ENCODE measurements at places on chromosomes 5 and 9.

DNA sequence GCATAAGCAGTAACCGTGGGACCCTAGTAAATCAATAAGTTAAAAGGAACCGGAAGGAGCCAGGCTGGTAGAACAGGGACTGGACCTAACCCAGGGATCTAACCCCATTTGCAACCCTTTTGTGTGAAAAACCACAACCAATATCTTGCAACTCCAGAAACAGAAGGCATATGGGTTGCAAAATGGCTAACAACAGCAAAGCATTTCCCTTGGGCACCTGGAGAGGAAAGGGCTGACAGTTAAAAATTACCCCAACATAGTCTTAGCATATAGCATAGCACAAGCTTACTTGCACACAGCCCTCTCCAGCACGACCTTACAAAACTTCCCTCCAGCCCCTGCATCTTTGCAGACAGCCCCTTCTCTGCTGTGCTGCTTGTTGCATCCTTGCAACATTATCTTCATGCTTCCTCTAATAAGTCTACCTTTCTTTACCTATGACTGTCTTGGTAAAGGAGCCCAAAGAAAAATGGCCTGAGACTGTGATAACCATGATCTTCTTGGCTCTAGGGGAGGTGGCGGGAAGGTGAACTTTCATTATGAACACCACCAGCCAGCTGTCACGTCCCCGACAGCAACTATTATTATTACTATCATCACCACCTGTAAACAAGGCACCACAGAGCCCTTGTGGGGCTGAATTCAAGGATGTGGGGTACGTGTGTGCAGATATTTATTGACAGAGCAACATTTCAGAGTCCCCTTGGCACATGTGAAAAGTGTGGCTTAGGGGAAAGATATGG is 49.8 kb downstream of the PRRC1 start:
- DNase-seq = no peak

DNA sequence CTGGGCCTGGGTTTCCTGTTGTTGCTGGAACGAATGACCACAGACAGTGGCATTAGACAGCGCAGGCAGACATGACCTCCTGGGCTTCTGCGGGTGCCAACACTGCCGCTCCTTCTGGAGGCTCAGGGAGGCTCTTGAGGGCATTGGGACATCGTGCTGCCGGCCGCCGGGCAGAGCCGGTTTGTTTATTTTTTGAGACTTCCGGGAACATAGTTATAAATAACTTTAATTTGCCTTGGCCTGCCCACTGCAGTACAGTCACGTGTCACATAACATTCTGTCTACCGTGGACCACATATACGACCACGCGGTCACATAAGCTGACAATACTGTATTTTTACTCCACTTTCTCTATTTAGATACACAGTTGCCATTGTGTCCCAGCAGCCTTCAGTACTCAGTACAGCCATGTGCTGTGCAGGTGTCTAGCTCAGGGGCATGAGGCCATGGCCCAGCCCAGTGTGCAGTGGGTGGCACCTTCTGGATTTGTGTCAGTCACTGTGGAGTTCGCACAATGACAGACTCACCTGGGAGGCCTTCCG is 8.2 kb upstream of the TOR4A start:
- no peak for DNase-seq

DNA sequence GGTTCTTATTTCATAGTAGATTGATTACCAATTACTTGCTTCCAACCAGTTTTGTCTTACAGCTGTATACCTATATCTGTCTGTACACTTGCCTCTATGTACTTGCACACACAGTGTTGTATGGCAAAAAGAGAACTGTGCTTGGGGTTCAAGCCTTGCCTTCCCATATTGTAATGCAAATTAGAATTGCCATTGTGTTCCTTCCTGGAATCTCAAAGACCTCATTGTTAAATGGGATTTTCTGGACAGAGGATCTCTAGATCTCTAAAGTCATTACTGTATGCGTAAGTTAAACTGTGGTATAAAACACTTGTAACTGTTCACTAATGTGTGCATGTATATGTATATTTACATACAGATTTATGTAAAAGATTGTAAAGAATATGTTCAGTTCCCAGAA is 428.8 kb downstream of the CAAP1 start:
- DNase-seq = no peak

DNA sequence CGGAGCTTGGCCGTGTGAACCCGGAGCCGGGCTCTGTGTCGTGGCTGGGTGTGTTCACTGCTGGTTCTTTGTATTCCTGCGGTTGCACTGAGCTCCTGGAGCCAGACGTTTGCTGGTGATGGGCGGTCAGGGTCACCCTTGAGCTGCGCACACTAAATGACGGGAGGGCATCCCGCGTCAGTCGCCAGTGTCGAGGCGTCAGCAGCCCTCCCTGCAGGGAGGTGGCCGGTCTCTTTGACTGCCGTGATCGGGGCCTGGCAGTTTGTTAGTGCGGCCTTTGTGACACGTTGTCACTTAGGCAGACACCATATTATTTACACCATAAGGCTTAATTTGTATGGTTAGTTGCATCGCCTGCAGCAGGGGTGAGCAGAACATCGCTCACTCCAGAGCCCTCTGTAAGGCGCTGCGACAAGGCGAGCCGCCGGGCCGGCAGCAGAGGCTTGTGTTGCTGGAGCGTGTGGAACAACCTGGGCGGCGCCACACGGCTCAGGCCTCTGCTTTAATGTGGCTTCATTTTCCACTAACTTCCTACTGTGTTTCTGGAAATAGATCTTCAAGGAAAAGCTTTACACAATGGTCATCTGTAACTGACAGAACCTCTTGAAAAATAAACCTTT is 8.3 kb downstream of the NDUFS6 start:
- DNase-seq = no peak

DNA sequence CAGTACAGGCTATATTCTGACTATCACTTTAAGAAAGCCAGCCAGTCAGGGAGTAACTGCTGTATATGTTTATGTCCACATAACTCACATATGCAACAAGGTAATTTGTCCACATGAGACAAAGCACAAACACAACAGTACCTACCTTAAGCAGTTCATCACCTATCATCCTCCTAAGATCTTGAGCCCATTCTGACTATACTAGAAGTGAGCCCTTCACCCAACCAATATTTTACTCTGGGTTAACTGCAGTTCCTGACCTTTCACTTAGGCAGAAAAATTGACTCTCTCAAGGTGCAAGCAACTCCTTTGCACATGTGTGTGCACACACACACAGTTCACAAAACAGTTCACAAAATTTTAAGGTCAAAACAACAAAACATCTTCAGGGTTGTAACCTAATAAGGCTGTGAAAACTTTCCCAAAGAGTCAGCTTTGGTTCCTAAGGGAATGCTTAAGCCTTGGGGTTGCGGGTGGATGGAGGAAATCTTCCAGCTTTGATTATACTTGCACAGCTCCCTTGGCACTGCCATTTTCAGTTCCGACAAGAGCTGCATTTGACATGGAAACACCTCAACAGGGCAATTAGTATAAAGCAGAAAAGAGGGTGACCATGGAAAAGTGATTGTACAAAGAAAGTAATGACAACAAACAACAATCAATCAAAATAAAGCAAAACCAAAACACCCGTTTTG is 215.3 kb downstream of the NFIB start:
- DNase-seq = no peak

DNA sequence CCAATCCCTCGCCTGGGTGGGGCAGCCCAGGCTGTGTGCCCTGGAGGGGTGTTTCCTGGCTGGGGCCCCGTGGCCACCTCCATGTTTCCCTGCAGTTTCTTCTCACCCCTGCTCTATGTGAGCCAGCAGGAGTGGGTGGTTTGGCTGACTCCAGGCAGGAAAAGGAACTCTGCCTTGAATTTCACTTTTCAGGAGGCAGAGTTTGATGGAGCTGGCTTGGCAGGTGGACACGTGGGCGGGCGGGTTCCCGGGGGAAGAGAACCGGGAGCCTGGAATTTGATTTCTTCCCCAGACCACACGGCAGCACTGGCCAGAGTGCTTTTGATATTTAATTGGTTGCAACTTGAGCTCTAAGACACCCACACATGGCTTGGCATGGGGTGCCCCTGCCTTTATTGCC is 119.8 kb upstream of the PANK3 start:
- no peak for DNase-seq

GRCh38 chr9:79395755-79396154 is 176.0 kb upstream of the TLE4 start:
- DNase-seq = no peak

DNA sequence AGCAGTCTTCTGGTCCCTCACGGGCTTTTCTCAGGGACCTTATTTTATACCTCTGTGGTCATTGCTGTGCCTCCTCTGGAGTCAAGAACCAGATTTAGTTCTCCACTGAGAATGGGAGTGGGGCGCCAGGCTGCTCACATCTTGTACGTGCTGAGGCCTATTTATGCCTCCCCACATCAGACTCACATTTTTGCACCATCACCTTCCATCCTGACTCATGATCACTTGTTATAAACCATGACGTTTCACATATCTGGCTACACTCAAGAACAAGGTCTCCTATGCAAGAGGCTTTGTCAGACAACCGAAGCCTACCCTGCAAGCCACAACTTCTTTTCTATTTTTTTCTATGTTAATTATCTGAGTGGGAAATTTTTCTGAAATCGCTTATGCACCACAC is 10.7 kb downstream of the PRUNE2 start:
- no peak for DNase-seq

GRCh38 chr5:179271821-179272325 is 73.4 kb downstream of the ADAMTS2 start:
- DNase-seq = no peak

GRCh38 chr9:114880291-114880745 is 50.1 kb downstream of the TNFSF8 start:
- DNase-seq = no peak

GRCh38 chr9:114656301-114656700 is 1.3 kb downstream of the TEX53 start:
- DNase-seq = no peak

GRCh38 chr9:10230512-10230911 is 382.3 kb downstream of the PTPRD start:
- no peak for DNase-seq

- DNase-seq = no peak
Measured at GRCh38 chr5:3123763-3124157, 372.3 kb upstream of the IRX2 start.

DNA sequence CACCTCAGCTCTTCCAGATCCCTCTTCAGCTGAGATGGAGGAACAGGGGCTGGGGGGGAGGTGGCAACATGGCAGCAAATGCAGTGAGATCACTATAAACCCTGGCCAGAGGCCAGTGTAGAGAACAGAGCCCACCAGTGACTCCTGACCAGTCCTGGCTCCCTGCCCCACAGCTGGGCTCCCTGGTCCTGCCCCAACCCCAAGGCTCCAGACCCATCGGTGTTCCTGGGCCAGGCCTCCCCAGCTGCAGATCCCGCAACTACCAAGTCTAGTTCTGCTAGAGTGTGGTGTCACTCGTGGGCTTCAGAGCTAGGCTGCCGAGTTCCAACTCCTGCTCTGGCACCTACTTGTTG is 16.8 kb downstream of the AKNA start:
- DNase-seq = no peak

DNA sequence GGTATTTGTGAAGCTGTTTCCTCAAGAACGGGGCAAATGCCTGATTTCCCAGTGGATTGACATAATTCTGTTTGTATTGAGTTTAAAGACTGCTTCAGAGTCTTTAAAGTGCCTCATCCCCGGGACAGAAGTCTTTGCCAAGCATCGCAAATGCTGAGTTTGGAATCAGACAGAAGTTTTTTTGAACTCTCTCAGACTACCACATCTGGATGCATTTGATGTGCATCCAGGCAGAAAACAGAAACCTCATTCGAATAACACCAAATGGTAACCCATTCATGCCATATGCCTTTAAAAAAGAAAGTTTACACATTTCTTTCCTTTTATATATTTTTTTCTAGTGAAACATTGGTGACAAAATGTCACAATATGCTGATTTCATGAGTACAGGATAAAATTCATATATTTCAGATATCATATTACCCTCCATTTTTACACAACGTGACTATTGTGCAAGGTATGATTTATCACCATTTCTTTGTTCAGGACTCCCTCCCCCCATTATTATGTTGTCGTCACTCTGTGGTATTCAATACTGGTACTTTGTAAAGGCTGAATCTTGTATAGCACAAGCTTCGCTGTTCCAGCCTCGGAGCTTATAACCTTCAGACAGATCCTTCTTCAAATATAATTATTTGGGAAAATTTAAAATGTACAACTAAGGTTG is 91.1 kb downstream of the ZNF608 start:
- no peak for DNase-seq

DNA sequence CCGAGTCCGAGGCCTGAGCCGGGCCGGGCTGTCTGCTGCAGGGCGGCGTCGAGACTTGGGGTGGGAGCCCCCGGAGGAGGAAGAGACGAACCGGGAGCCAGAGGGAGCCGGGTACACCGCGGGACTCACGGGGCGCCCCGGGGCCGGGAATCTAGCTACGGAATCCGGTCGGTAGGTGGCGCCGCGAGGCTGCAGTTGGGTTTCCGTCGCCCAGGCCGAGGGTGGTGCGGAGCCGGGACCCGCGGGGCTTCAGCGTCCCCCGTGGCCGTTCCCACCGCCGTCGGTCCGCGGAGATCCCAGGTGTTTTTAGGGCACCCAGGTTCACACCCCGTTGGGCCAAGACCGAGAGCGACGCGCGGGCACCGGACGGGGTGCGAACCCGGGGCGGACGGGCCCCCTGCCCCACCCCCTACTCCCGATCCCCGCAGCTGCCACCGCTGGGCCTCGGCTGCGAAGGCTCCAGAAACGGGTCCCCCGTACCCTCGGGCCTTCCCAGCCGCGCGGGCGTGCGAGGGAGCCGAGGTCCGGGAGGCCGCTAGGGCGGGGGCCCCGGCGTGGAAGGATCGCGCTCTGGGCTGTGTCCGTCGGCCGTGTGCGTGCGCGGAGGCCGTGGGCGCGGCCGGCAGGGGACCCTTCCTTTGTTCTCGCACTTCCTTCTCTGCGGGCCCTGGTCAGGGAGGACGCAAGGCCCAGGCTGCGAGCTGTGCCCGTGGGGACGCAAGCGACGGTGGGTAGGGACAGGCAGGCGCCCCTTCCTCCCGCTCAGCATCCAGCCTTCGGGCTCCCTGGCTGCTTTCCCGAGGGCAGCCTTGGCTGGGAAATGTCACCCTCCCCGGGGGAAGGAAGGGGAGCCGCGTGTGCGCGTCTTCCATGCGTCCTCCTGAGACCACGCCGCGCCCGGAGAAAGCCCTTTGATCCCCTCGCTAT is 146.6 kb downstream of the GAPVD1 start:
- peak; percentile 59 for DNase-seq

GRCh38 chr9:122988920-122989621 is 44.4 kb upstream of the GPR21 start:
- DNase-seq = no peak

- DNase-seq = no peak
Measured at GRCh38 chr9:105700668-105701067, 6.3 kb downstream of the TMEM38B start.

GRCh38 chr9:135797507-135798262 is 95.7 kb downstream of the KCNT1 start:
- DNase-seq = no peak
